ENCODE measurements at places on chromosomes 7 and 10. TPM values are rescaled to one million over a fixed set of nuclear protein-coding genes. Genes with fewer than 3 reads are reported as not detected.

GRCh38 chr7:149772241-149772955 lies 990 bp downstream of the ZNF467 start:
- DNase-seq: peak; percentile 18
- no peaks in the 10 kb centered on the region for H3K27me3 ChIP-seq
- peak overlapping the region; percentile 84 for H3K4me3 ChIP-seq
- peak overlapping the region; percentile 80 for H3K27ac ChIP-seq
- H3K36me3 ChIP-seq: peaks cover 3% of the 10 kb centered on the region

DNA sequence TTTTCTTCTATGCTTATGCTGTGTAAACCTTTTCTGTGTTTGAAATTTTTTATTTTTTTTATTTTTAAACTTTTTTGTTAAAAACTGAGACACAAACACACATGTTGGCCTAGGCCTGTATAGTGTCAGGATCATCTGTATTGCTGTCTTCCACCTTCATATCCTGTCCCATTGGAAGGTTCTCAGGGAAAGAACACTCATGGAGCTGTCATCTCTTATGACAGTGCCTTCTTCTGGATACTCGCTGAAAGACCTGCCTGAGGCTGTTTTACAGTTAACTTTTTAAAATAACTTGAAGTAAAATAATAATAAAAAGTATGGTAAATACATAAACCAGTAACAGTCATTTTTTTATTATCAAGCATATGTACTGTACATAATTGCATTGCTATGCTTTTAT lies 34.1 kb downstream of the CREM start:
- no peaks in the 10 kb centered on the region for H3K27me3 ChIP-seq
- peaks cover 9% of the 10 kb centered on the region for H3K36me3 ChIP-seq
- DNase-seq: no peak
- H3K4me1 ChIP-seq: no peaks in the 10 kb centered on the region

GRCh38 chr10:47418966-47419365 lies 34.9 kb upstream of the ZNF488 start:
- no peak overlapping the region for H3K4me3 ChIP-seq
- no peak overlapping the region for H3K27ac ChIP-seq
- no peaks in the 10 kb centered on the region for H3K27me3 ChIP-seq
- no peaks in the 10 kb centered on the region for H3K36me3 ChIP-seq
- no peak for DNase-seq

DNA sequence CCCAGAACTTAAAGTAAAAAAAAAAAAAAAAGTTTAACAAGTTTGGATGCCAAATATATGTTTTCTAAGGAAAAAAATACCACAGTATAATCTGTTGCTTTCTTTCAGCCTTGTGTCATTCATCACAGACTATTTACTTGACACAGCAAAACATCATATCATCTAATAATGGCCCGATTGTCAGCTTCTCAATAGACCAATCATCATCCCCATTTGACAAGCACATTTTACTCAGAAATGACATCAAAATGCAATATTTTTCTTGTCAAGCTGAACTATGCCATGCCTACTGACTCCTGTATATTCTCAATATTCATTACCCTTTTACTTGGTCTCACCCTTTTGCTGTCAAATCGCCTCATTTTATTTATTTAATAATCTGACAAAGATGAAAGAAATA lies 249.7 kb downstream of the NRG3 start:
- H3K27me3 ChIP-seq: no peaks in the 10 kb centered on the region
- no peak for DNase-seq
- no peaks in the 10 kb centered on the region for H3K4me1 ChIP-seq
- H3K27ac ChIP-seq: no peak overlapping the region

DNA sequence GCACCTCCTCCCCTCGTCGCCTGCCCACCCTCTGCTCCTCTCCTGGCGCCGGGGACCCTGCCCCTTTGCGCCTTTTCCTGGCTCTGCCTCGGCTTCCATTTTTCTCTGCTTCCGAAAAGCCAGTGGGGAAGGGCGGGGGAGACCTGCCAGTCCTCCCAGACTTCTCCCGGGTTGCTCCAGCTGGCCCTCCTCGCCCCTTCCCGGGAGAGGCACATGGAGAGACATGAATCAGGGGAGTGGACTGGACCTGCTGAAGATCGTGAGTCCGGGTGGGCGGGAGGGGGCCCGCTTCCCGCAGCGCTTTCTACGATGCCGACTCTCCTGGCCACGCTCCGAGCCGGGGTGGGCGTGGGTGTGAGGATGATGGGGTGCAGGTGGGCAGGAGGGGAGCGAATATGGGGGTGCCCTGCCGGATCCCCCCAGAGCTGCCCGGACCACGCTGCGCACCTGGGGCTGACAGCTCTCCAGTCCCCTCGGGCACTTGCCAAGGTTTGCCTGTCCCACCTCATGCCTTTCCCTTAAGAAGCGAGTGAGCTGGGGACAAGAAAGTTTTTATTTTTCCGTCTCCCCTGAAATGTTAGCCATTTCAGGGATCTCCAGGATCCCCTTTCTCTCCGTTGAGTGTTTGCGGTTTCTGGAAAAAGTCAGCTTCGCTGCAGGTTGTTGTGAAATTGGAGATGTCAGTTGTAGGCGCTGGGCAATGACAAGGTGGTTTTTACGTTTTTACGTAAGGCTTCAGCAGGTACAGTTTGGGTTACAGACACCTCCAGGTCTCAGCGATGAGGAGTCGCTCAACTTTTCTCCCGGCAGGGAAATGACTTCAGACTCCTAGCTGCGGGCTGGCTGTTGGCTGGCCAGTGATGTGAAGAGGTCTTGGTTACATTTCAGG lies 977 bp downstream of the CACNB2 start:
- no peaks in the 10 kb centered on the region for H3K36me3 ChIP-seq
- no peaks in the 10 kb centered on the region for H3K27me3 ChIP-seq
- DNase-seq: peak; percentile 50
- H3K4me3 ChIP-seq: peak overlapping the region; percentile 83
- peaks cover 37% of the 10 kb centered on the region for H3K4me1 ChIP-seq

DNA sequence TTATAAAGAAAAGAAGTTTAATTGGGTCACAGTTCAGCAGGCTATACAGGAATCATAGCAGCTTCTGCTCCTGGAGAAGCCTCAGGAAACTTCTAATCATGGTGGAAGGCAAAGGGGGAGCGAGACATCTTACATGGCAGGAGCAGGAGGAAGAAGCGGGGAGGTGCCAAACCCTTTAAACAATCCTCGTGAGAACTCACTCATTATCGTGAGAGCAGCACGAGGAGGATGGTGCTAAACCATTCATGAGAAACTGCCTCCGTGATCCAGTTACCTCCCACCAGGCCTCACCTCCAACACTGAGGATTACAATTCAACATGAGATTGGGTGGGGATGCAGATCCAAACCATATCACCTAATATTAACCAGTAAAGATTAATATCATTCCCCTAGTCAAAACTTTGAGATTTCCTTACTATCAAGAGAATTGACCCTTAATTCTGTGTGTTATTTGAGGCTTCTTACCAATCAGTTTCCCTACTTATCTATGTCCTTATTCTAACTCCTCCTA lies 1.6 kb upstream of the SMO start:
- H3K36me3 ChIP-seq: no peaks in the 10 kb centered on the region
- peaks cover 11% of the 10 kb centered on the region for H3K4me1 ChIP-seq
- H3K27me3 ChIP-seq: no peaks in the 10 kb centered on the region
- no peak overlapping the region for H3K27ac ChIP-seq
- H3K4me3 ChIP-seq: no peak overlapping the region
- DNase-seq: no peak

- H3K27me3 ChIP-seq: peaks cover 2% of the 10 kb centered on the region
- no peak overlapping the region for H3K27ac ChIP-seq
- no peaks in the 10 kb centered on the region for H3K36me3 ChIP-seq
- no peaks in the 10 kb centered on the region for H3K4me1 ChIP-seq
- no peak for DNase-seq
Observed at GRCh38 chr10:122548407-122549085, 12.0 kb upstream of the DMBT1 start.

GRCh38 chr10:63866747-63867140 lies 345.5 kb downstream of the REEP3 start:
- H3K4me1 ChIP-seq: peaks cover 5% of the 10 kb centered on the region
- DNase-seq: peak; percentile 56
- H3K27ac ChIP-seq: no peak overlapping the region
- H3K4me3 ChIP-seq: no peak overlapping the region

DNA sequence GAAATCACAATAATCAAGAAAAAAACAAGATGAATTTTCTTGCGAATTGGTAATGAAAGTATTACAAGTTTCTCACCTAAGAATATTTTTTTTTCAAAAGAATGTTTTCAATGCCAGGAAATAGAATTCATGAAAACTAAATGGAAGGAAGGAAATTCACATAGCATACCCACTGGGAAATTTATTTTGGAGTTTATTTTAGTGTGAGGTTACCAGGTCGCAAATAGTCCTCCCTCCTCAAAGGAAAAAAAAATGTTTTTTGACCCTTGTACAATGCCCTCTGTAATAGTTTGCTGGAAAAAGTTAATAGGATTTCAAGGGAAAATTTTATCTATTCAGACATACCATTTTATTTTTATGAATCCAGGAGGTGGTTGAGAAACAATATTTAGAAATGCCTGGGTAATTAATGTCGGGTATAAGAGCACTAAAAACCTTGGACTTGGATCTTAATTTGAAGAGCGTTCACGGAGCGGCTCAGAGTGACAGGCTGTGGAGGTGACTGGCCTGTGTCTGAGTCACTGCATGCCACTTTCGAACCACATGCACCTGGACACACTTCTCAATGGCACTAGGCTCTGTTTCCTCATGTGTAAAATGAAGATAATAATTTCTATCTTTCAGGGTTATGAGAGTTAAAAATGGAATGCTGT lies 28.2 kb downstream of the CUBN start:
- H3K27ac ChIP-seq: no peak overlapping the region
- H3K4me1 ChIP-seq: no peaks in the 10 kb centered on the region
- DNase-seq: no peak
- no peak overlapping the region for H3K4me3 ChIP-seq

DNA sequence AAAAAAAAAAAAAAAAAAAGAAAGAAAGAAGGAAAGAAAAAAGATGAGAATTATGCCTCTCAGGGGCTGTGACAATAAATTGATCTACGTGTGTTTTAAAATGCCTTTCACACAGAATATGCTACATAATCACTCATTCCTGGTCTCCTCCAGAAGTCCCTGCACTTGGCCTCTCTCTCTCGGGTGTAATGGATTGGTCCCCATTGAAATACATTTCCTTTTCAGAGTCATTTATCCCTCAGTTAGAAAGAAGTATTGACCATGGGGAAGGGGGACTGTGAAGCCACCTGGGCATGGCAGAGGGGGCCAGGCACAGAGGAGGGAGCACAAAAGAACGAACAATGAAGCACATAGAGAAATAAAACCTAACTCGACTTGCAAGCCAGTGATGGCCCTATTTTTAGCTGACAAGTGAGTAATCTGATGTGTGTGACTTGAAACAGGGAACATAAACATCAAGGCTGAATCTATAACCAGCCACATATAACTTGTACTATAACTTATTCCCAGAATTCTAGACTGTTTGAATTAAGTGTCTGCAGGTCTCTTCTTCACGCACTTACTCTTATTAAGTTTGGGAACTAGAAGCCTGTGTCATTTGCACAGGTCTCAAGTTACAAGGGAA lies 490.8 kb downstream of the KCNMA1 start:
- no peak overlapping the region for H3K27ac ChIP-seq
- no peaks in the 10 kb centered on the region for H3K36me3 ChIP-seq
- no peak for DNase-seq
- H3K4me1 ChIP-seq: no peaks in the 10 kb centered on the region
- no peaks in the 10 kb centered on the region for H3K27me3 ChIP-seq

Gene CLRN3
- total RNA-seq: not detected

Gene BET1
- total RNA-seq: 19.2 TPM

Gene CTAGE4
- not detected for total RNA-seq

Gene ELOVL3
- total RNA-seq: 0.44 TPM

Data from A673 (cell line).